Nasal cavity respiratory epithelium epithelial cell of viscerocranial mucosa (primary cell): ENCODE measurements at places on chromosomes 6 and 20. TPM values are rescaled to one million over a fixed set of nuclear protein-coding genes. Genes with fewer than 3 reads are reported as not detected.

PCK1 gene
- not detected in 2 replicates for total RNA-seq

CDYL gene
- total RNA-seq, result 54.3 and 58.0 TPM in 2 replicates

TMEM74B gene
- under 0.01 and 0.36 TPM in 2 replicates for total RNA-seq

PHACTR1 gene
- under 0.01 and 0.57 TPM in 2 replicates for total RNA-seq

E2F1 gene
- 0.34 and 0.36 TPM in 2 replicates for total RNA-seq

PAK5 gene
- total RNA-seq, result 0.14 TPM in 1 of 2 replicates, not detected in the other
